Right forelimb (tissue), 1 donor: ENCODE measurements at places on chromosomes 7 and 10.
A peak's percentile ranks its signal among the peaks of the same experiment; 100 is the strongest.

- no peak for DNase-seq
These were observed 4.2 kb downstream of the NRBF2 start for GRCh38 chr10:63137306-63137705.

DNA sequence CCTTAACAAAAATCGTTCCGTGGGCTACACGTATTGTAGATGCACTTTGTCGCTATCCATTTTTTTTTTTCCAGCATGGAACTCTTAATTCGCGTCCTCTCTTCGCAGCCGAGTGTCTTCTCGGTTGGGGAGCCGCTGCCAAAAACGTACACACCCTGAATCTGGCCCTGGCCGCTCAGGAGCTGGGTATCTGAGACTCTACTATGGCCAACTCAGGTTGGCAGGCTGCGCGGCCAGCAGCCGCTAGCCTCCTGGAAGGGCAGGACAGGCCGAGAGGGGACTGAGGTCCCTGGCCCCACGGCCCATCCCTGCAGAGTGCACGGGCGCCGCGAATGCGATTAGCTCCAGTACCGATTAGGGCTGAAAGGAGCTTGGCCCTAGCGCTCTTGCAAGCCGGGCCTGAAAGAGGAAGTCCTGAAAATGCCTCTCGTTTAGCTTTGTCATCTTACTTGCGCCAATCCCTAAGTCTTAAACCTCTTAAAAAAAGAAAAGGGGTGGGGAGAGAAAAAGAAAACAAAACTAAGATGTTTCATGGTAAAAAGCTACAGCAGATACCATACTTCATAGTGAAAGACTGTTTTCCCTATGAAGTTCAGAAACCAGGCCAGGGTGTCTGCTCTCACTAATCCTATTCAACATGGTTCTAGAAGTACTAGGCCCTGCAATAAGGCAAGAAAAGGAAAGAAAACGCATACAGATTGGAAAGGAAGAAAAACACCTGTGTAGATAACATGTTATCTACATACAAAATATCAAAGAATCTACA is 113.2 kb upstream of the RHEB start:
- no peak for DNase-seq

DNA sequence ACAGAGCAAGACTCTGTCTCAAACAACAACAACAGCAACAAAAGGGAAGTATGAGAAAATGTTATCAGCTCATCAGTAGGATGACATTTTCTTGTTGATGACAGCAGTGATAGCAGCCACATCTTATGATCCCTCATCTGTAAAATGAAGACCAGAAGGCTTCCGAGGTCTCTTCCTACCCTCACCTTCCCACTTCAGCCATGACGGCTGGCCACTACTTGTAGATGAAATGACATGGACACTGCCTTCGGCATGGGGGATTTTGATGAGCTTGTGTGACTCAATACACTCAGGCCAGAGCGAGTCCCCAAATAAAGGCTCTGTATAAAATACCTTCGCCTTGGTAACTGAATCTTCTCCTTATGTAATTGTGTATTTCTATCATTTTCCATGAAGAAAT is 6.7 kb downstream of the ECHDC3 start:
- DNase-seq, result no peak

DNA sequence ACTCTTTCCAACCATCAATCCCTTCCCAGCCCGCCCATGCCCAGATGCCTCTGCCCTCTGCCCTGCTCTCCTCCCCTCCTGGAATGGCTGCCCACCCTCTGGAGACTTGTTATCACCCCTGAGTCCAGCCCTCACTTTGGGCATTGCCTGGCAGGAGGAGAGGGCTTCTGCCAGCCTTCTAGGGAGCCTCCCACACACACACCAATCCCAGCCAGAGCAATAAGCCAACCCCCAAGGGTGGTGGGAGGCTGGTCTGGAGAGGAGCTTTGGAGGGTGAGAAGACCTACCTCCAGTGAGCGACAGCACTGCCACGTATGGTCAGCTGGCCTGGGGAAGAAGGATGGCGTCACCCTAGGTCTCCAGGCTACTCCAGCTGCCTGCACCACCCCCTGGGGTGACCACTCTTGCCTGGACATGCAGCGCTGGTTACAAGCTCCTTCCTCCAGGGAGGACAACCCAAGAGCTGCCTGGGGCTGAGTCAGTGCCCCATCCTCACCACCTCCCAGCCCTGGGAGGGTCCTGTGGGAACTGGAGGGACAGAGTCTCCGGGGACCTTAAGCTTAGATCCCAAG is 8.4 kb downstream of the C10orf105 start:
- no peak for DNase-seq

- no peak for DNase-seq
These were observed 16.5 kb downstream of the GRID1 start for GRCh38 chr10:86349940-86350630.

- no peak for DNase-seq
These were observed 110.4 kb downstream of the COL28A1 start for GRCh38 chr7:7425321-7425720.

- DNase-seq, result no peak
These were observed 17.1 kb upstream of the TMEM120A start for GRCh38 chr7:76011442-76011861.

GRCh38 chr7:1917221-1918062 is 247.4 kb downstream of the ELFN1 start:
- no peak for DNase-seq

- DNase-seq, result no peak
These were observed 35.2 kb downstream of the ATXN7L1 start for GRCh38 chr7:105840981-105841749.

- no peak for DNase-seq
These were observed 1160.3 kb downstream of the CNTNAP2 start for GRCh38 chr7:147276783-147277370.

GRCh38 chr7:2168615-2169311 is 64.0 kb downstream of the MAD1L1 start:
- DNase-seq, result no peak

GRCh38 chr7:12303495-12303894 is 92.4 kb downstream of the TMEM106B start:
- DNase-seq, result no peak

DNA sequence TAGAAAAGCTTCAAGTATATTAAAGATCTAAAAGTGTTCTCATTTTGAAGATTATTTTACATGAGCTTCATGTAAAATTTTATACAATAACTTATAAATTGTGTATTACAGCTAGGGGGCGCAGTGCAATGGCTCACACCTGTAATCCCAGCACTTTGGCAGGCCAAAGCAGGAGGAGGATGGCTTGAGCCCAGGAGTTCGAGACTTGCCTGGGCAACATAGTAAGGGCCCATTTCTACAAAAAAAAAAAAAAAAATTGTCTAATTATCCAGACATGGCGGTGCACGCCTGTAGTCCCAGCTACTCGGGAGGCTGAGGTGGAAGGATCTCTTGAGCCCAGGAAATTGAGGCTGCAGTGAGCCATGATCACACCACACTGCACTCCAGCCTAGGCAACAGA is 16.6 kb downstream of the ACBD5 start:
- DNase-seq, result no peak

DNA sequence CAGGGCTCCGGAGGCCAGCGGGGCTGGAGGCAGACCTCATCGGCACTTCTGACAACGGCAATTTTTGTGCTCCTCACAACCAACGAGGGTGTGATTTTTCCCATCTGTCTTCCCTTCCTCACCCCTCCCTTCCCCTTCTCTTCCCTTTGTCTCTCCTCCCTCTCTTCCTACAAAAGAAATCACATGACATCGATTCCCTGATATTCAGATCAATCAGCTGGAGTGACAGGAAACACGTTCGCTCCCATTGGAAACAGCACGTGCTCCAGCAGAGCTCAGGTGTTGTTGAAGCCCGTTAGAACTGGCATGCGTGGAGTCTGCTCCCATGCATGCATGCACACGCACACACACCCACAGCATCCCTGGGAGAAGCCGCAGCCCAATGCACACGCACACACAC is 222.4 kb downstream of the PTPRN2 start:
- DNase-seq, result no peak

DNA sequence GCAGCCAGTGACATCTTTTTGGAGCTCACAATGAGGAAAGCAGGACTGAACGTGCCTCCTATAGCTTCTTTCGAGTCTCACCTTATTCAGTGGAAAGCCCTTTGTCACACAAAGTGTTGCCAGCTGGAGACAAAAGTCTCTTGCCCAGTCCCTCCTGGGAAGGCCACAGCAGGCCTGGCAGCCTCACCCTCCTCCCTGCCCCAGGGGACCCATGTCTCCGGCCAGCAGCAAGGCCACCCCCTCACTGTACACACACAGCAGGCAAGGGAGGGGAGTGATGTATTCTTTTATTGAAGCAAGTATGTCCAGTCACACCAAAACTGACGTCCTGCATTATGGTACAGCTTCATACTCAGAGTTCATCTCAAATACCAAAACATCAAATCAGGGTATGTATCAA is 56.0 kb downstream of the CSGALNACT2 start:
- DNase-seq, result no peak

- no peak for DNase-seq
These were observed 43.4 kb downstream of the TMEM130 start for GRCh38 chr7:98826387-98826786.

GRCh38 chr10:65769828-65770227 is 1156.0 kb upstream of the LRRTM3 start:
- no peak for DNase-seq

GRCh38 chr7:111470998-111471397 is 91.3 kb downstream of the IMMP2L start:
- no peak for DNase-seq

- DNase-seq, result no peak
These were observed 33.2 kb downstream of the GNAT3 start for GRCh38 chr7:80478683-80479082.

GRCh38 chr7:91949221-91950009 is 8.8 kb downstream of the AKAP9 start:
- no peak for DNase-seq

DNA sequence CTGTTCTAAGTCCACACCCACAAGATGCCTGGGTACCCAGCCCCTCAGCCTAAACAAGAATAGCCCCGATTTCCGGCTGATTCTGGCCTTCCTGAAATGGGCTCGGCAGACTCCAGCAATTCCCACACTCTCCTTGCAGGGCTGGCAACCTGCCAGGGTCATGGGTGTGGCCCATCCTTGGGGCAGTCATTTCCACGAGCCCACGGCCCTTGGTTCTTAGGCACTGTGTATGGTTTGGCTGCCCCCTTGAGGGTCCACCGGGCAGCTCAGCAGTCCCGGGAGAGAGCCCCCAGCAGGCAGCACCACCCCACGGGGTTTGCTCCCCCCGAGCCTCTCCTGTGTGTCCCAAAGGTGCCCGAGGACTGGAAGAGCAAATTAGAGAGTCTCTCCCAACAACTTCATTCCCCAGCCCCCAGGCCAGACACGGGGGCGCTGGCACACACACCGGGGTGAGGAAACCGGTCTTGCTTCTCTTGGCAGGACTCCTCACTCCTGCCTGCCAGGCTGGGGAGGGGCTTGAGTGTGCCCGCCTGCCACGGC is 142.2 kb downstream of the EMX2 start:
- DNase-seq, result peak; percentile 55

- DNase-seq, result no peak
These were observed 27.5 kb downstream of the MICALL2 start for GRCh38 chr7:1431634-1432380.

- DNase-seq, result no peak
These were observed 17.5 kb upstream of the CDK1 start for GRCh38 chr10:60760711-60761210.

DNA sequence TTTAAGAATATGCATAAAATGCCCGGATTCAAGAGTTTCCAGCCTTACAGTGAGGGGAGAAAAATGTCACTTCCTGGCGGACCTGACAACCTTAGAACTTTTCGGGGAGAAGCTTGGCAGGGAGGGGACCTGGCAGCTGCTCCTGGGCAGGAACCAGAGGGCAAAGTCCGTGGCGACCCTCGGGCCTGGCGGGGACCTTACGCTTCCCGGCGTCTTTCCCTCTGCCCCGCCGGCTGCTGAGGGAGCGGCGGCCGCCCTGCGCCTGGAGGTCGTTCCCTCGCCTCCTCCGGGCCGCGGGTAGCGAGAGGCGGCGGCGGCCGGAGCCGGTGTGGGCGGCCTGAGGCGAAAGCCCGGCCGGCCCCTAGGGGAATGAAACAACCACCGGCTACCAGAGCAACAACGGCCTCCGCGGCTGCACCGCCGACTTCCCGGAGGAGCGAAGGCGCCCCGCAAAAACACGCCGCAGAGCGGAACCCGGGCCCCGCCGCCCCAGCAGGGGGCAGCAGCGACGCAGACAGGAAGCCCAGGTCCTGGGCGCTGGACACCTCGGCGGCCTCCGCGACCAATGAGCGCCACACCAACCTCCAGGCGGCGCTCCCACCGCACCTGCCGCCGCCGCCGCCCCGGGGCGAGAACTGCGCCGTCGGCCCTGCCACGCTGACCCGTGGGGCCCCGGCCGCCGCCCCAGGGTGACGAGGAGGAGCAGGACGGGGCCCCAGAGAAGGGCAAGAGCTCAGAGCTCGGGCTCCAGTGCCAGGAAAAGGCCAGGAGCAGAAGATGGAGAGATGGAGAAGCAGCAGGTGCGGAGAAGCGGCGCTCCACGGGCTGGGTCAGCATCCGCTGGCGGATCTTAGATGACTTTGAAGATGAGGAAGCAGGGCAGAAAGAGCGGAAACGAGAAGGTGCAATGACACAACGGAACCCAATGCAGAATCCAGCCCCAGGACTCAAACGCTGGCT is 10.5 kb upstream of the ACSM6 start:
- peak; percentile 90 for DNase-seq

DNA sequence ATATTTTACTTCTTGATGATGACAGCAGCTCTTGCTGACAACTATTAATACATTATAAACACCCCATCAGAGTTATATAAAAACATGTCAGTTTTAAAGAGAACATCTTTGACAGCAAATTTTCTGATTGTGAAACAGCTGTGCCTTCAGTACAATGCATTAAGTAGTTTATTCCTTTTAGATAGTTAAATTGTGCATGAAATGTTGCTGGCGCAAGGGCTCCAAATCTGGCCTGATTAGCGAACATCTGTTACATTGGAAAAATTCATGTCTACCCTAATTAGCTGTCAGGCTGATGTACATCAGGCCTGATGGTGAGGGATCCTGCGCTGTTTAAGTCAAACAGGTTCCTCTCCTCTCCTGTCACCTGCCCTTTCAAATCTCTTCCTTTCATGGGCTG is 171.9 kb upstream of the SP8 start:
- no peak for DNase-seq

GRCh38 chr10:15420858-15421257 is 49.8 kb upstream of the FAM171A1 start:
- no peak for DNase-seq

GRCh38 chr10:118568327-118568848 is 27.1 kb downstream of the PRLHR start:
- peak; percentile 72 for DNase-seq

DNA sequence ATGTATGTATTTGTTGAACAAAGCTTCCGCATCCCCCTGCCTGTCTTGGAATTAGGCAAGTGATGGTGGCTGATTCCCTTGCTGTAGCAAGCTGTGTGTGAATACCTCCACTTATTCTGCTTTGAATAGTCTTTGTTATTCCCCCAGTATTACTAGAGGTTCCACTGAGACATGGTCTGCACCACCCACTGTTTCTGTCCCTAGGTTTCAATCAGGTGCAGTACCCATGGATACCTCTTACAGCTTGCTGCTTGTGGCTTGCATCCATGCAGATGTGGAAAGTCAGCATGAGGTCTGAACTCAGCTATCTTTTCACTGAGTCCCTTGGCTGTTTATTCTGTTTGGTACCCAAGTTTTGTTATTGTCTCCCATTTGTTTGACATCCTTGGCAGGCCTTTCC is 447.4 kb downstream of the GRM8 start:
- no peak for DNase-seq
